SK-MEL-5 (cell line): ENCODE measurements at places on chromosomes 4 and X. TPM values are rescaled to one million over a fixed set of nuclear protein-coding genes. Genes with fewer than 3 reads are reported as not detected.

CFP gene
- 0.95 TPM in 1 of 2 replicates, not detected in the other for total RNA-seq

TAF7L gene
- 1.1 and 3.0 TPM in 2 replicates for total RNA-seq

SPATA4 gene
- not detected in 2 replicates for total RNA-seq

RAB33A gene
- 0.18 TPM in 1 of 2 replicates, not detected in the other for total RNA-seq

DNA sequence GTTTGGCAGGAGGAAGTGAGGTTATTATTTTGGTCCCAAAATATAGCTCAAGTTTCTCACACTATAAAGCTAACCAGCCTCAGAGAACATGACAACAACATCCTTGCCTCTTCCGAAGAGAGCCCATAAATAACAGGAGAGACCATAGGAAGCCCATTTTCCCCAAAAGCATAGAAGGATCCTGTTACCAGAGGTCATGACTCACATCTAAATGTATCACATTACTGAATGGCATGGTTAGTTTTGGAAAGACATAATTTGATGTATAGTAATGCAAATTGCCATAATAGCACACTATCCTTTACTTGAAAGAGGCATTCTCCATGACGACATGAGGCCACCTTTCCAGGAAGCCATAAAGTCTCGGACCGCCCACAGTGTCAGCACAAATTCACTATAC is 238.8 kb upstream of the GRIA3 start:
- no peak for DNase-seq

- DNase-seq = peak; percentile 61
Measured at GRCh38 chr4:181281451-181281850, 961.8 kb upstream of the TENM3 start.

- no peak for DNase-seq
Measured at GRCh38 chr4:183855323-183856190, 49.5 kb upstream of the STOX2 start.

GRCh38 chrX:13855689-13856450 is 39.0 kb upstream of the GPM6B start:
- peak; percentile 42 for DNase-seq

DNA sequence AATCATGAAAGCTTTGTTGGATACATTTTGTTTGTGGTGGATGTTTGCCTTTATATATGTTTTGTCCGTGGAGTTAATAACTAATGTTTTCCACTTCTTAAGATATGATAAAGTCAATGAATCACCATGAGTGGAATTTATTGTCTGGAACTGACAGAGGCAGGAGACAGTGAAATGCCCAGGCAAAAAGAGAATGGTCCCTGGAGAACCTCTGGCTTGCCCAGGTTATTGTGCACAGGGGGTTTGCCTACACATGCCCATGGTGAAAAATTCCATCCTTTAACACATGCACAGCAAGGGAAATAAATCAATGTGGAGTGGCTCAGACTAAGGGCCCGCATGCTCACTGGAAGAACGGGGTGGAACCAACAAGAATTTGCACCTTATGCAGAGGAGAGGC is 964.3 kb upstream of the GRIA3 start:
- no peak for DNase-seq
